Uterine smooth muscle cell (primary cell): ENCODE measurements at places on chromosomes 1 and 21. TPM values are rescaled to one million over a fixed set of nuclear protein-coding genes. Genes with fewer than 3 reads are reported as not detected.

Gene IGSF21
- not detected in 2 replicates for total RNA-seq

Gene CD247
- not detected in 2 replicates for total RNA-seq

Gene CYP2J2
- total RNA-seq = 0.12 and 0.33 TPM in 2 replicates

Gene FAM151A
- not detected in 2 replicates for total RNA-seq

Gene SYDE2
- 8.4 and 12.7 TPM in 2 replicates for total RNA-seq
